Caco-2 (cell line): ENCODE measurements at places on chromosomes 7 and 10.

DNA sequence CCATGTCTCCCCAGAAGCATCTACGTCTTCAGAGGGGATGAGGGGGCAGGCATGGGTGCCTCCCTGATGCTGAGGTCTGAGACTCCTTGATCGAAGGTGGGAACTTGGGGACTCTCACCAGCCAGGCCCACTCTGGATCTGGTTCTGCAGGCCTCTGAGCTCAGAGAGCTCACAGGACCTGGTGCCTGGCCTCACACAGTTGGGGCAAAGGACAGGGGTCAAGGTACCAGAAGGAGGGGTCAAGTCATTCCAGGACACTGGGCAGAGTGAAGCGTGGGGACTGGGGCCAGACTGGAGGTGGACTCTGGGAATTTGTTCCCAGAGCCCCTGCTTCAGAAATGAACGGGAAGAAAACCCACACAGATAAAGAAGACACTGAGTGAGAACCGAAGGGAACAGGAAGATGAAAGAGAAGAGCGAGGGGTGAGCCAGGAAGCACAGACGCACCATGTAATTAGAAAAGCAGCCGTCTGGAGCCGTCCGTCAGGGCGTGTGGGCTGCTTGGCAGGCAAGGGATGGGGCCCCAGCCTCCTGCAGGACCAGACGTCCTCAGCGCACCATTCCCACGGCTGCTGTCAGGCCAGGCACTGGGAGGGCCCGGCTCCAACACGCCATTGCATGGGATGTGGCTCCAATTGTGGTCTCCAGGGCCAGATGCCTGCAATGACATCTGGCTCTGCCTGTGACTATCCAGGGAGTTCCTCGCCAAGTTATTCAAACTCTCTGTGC lies 47.7 kb downstream of the ZCCHC24 start:
- DNase-seq: no peak

DNA sequence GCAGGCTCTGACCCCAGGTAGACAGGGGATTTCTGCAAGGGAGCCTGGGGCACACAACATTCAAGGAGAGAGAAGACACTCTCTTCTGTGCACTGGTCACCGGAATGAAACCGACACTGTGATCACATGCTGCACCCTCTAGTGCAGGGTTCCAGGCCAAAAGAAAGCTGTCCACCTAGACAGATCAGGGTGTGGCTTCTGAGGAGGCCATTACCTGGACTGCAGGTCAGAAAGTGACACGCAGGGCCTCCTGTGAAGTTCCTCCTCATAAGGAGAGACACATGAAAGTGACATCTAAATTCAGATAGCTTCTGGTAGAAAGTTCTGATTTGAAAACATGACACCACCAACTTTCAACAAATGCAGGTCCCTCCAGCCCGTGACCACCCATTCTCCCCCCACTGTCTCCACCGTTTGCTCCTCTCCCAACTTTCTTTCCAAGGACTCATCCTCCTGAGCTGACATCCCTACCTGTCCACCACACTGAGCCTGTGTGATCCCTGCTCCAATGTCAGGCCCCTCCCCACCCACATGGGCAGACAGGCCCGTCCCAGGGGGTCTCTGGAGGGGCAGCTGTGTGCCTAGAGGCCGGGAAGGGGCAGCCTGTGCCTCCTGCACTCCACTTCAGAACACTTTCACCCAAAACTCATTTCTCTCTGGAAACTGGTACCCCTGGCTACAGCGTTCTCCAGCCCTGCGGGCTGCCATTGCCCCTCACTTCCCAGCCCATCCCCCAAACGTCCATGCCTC lies 198.0 kb downstream of the TNS3 start:
- no peak for DNase-seq

GRCh38 chr10:83127942-83128575 lies 1011.2 kb upstream of the GHITM start:
- no peak for DNase-seq

- DNase-seq: no peak
Measured at GRCh38 chr7:116762971-116763370, 91.0 kb downstream of the MET start.

DNA sequence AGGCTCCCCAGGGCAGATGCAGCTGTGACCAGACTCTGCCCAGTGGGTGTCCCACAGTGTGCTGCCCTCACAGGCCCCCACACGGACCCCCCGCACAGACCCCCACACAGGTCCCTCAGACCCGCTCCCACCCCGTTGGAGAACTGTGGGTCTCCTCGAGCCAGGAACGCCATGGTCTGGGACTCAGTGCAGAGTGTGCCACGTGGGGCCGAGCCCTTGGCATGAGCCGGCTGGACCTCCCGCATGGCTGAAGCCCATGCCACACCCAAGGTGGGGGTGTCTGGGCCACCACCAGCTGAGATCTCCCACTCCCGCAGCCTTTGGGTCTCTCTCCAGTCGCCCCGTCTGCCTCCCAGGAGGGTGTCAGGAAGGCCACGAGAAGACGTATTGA lies 34.3 kb downstream of the JAKMIP3 start:
- DNase-seq: no peak

- DNase-seq: no peak
Measured at GRCh38 chr7:122790591-122790990, 87.9 kb upstream of the RNF148 start.

- DNase-seq: no peak
Measured at GRCh38 chr10:57142925-57143576, 782.0 kb upstream of the ZWINT start.

DNA sequence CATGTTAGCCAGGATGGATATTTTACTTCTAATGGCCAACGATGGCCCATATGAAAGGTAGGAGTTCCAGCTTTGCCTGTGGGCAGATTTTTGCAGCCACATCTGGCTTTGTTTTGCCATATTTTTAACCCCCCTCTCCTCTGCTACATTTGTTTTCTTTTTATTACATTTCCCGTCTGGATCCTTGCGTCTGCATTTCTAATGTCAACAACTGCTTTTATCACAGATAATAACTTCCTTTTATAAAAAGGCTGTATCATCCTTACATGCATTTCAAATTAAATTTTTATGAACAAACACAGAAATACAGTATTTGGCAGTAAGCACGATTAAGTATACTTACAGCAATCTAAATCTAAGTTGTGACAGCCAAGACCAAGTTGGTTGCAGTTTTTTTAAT lies 156.0 kb downstream of the BAMBI start:
- no peak for DNase-seq

DNA sequence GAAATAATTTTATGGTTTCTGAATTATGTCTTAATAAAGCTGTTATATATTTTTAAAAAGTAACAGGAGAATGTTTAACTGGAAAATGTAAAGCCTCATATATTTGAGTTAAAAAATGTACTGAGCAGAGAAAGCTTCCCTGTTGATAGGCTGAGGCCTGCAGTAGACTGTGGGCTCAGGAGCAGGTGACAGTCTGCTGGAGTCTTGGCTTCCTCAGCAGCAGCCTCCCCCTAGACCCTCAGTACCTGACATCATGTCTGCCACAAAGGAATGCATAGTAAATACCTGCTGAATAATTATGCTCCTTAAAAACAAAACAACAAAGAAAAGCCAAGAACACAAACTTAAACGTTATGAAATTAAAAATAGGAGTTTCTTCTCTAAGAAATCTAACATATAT lies 73.9 kb upstream of the NOBOX start:
- DNase-seq: no peak
